ENCODE measurements at places on chromosomes 6 and 20.

GRCh38 chr6:159982731-159983506, 14.0 kb downstream of the IGF2R start:
- no peak for DNase-seq

GRCh38 chr20:4113615-4114603, 98.6 kb upstream of the RNF24 start:
- no peak for DNase-seq

- no peak for DNase-seq
These were observed 37.8 kb downstream of the EIF2S2 start for GRCh38 chr20:34074101-34074760.

GRCh38 chr20:61869750-61870507, 195.8 kb downstream of the TAF4 start:
- no peak for DNase-seq

GRCh38 chr6:32941214-32941768, 463 bp upstream of the HLA-DMB start:
- DNase-seq = peak; percentile 10

- no peak for DNase-seq
These were observed 62.8 kb downstream of the PLG start for GRCh38 chr6:160764847-160765246.

- no peak for DNase-seq
These were observed 380.9 kb upstream of the RGS17 start for GRCh38 chr6:153511896-153512496.

GRCh38 chr20:64058536-64058935, 4.5 kb upstream of the TCEA2 start:
- no peak for DNase-seq

- DNase-seq = no peak
These were observed 671 bp downstream of the CDH4 start for GRCh38 chr20:61252601-61253263.

GRCh38 chr20:13221313-13221672, 219 bp downstream of the ISM1 start:
- no peak for DNase-seq

- DNase-seq = no peak
These were observed 336.8 kb upstream of the MANEA start for GRCh38 chr6:95240514-95240913.

- no peak for DNase-seq
These were observed 10.6 kb upstream of the RBBP8NL start for GRCh38 chr20:62437927-62438326.

- DNase-seq = no peak
These were observed 35.7 kb upstream of the GCNT2 start for GRCh38 chr6:10485406-10485805.

DNA sequence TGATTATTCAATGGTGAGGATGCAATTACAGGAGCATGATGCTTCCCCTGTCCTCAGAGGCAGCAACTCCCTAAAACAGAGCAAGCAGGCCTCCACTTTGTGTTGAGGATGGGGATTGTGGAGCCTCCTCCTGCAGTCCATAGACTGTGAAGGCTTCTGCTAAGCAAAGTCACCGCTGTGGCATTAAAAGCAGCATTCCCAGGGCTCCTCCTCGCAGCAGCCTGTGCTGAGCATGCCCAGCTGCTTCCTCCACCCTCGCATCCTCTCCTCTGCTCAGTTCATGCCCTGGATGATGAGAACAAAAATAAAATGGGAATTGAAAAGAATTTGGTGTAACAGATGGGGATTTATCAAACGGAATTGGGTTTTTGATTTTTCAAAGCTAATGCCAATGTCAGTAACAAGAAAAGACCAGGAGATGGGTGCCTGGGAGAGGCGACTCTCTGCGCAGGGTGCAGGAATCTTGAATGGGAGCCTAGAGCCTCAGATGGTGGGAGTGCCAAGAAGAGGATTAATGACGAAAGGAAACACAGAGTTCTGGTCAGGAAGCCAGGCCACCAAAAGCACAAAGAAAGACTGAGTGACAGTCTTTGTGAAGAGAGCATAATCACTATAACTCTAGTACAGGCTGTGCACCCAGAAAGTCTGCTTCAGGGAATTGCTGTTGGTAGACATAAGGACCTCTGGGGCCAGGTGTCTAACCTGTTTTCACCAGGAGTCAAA, 347.6 kb downstream of the TPBG start:
- DNase-seq = no peak

DNA sequence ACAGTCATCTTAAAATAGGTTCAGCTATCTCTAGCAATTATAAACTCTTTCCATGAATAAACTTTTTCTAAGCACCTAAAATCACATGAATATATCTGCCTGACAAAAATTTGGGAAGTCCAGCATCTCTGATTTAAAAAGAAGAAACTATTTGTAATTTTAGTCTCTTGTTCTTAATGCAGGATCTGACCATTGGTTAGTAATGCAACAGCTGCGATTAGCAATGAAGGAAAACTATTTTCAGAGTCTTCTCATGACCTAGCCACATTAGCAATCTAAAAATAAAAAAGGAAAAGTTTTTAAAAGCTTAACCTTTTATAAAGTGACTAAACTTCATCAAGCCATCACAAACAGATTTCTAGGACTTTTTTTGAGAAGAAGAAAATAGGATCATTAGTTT, 97.5 kb downstream of the PTPRK start:
- no peak for DNase-seq

DNA sequence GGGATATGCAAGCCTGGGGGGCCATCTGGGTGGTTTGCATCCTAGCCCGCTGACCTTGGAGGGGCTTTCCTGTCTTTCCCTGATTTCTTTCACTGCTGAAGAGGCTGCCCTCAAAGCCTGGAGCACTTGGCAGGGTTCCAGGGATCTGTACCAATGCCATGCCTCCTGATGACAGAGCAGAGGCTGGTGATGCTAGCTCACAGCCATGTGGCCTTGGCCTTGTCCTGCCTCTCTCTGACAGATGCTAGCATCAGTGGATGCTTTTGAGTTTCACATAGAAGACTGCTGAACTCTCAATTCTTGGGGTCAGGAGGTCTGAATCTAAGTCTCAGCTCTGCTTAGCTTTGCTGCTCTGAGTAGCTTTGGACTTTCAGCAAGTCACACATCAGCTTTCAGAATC, 21.9 kb upstream of the RREB1 start:
- DNase-seq = no peak

GRCh38 chr6:19869464-19869863, 32.3 kb downstream of the ID4 start:
- no peak for DNase-seq

- no peak for DNase-seq
These were observed 161.5 kb upstream of the HEY2 start for GRCh38 chr6:125587666-125588632.
